ENCODE measurements at places on chromosomes 3 and 15.

GRCh38 chr3:17995769-17996168 is 253.3 kb upstream of the TBC1D5 start:
- DNase-seq = no peak

DNA sequence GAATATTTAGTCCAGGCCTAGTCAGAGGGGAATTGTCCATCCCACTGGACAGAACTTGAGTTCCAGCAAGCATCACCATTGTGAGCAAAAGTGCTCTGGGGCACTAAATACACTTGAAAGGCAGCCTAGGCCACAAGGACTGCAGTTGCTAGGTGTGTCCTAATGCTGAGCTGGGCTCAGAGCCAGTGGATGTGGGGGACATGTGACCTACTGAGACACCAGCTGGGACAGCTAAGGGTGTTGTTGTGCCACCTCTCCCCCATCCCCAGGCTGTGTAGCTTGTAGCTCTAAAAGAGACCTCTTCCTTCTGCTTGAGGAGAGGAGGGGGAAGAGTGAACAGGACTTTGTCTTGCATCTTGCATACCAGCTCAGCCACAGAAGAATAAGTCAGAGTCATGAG is 120.9 kb downstream of the DTWD1 start:
- DNase-seq = no peak

DNA sequence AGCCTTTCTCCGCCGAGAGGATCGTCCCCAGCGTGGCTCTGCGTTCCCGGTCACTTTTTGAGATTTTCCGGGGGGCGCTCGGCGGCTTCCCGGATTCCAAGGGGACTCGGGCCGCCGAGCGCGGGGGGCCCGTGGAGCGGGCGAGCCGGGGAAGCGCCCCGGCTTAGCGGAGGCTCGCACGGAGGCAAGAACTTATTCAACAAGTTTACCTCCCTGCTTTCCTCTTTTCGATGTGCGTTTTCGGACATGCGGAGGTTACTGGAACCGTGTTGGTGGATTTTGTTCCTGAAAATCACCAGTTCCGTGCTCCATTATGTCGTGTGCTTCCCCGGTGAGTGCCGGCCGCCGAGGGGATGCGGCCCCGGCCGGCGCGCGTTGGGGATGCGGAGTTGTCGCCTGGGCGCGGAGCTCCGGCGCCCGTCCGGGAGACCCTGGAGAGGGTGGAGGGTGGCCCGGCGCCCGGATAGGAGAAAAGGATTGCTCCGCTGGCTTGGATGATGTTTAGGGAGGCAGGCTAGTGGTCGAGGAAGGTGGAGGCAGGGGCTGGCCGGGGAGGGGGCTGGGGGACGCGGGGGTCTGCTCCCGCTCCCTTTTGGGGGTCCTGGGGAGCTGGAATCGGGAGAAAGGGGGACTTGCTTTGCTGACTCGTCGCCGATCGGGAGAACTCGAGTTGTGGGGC is 810 bp downstream of the PTPRG start:
- no peak for DNase-seq

- peak; percentile 37 for DNase-seq
These were observed 2.8 kb downstream of the ABHD2 start for GRCh38 chr15:89090791-89091626.

GRCh38 chr3:62284442-62284841 is 88.9 kb downstream of the FEZF2 start:
- DNase-seq = no peak

DNA sequence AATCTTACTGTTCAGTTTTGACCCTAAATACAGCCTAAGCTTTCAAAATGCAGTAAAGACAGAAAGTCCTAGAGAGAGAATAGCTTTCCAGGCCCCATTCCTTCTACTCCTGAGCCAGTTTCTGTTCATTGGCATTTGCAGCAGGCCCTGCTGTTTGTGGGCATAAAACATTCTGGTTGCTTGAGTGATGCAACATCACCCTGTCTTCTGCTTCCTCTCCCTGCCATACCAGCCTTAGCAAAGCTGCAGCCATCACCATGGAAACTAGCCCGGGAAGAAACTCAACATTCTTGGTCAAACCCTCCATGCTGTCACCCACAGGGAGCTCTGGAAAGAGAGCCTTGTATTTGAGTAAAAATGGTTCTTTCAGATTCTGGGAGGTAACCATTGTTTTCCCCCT is 325.7 kb downstream of the MAGI1 start:
- DNase-seq = no peak

DNA sequence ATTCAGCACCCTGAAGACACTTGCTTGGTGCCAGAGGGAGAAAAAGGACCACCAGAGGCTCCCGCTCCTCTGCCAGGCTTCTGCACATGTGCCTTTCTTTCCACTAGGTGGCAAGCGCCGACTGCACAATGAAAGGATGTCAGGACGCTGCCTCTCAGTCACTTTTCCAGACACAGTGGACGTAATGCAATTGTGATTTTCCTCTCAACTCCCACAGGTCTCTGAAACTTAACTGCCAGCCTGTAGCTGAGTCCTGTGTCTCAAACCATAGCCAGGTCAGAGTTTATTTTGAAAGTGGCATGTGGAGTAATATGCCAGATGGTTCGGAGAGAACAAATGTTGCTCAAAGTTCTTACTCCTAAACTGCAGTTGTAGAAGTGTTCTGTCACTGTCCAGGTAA is 162.9 kb downstream of the ITPR1 start:
- DNase-seq = no peak

GRCh38 chr3:46574243-46574646 is 8.1 kb upstream of the LRRC2 start:
- DNase-seq = no peak

GRCh38 chr15:65333148-65333820 is 28.8 kb downstream of the RNU5B-1 start:
- DNase-seq = no peak

- DNase-seq = no peak
These were observed 61.1 kb upstream of the IQSEC1 start for GRCh38 chr3:13134166-13134878.

DNA sequence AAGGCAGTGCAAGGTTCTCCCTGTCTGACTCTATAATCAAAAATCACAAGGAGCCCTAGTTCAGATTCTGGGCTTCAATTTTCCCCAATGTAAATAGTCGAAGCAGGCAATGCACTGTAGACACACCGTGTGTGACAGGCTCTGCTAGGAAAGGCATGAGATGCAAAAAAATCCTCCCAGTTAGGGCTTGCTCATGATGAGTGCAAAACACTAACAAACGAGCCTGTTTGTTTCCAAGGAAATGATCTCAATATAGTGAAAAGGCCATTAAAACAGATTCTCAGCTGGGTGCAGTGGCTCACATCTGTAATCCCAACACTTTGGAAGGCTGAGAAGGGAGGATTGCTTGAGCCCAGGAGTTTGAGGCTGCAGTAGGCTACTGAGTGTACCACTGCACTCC is 55.7 kb downstream of the UMPS start:
- DNase-seq = no peak

- no peak for DNase-seq
These were observed 36.4 kb downstream of the TAMM41 start for GRCh38 chr3:11810276-11810675.

GRCh38 chr3:153348457-153349107 is 186.6 kb downstream of the RAP2B start:
- DNase-seq = no peak

DNA sequence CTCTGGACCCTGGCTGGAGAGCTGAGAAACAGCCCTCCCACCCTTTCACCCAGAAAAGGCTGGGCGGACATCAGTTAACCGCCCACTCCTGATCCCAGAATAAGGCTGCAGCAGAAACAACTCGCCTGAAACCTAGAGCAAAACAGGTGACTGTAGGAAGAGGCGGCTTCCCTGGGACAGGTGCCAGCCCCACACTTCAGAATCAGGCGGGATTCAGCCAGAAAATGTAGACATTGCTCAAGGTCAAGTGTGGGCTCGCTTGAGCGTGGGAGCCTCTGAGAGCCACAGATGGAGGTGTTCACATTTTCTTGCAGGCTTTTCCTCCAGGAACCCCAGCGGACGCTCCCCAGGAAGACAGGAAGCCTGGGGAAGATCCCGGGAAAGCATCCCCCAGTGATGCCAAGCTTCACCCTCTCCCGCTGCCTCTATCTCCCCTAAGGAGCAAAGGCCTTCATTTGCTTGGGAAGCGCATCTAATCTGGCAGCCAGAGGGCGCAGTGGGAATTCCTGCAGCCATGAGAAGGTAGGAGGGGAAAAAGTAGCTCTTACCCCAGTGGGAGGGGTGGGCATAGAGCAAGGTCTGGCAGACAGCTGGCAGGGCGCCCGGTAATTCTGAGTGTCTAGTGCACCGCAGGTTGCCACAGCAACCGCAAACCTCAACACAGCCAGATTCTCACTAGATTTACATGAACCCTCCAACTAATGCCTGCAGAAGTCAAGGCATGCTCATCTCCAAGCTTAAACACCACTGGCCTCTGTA is 77.7 kb downstream of the OCA2 start:
- DNase-seq = no peak

GRCh38 chr15:88141269-88141889 is 115.2 kb downstream of the NTRK3 start:
- DNase-seq = no peak

GRCh38 chr15:29818141-29818540 is 4.1 kb downstream of the TJP1 start:
- no peak for DNase-seq

DNA sequence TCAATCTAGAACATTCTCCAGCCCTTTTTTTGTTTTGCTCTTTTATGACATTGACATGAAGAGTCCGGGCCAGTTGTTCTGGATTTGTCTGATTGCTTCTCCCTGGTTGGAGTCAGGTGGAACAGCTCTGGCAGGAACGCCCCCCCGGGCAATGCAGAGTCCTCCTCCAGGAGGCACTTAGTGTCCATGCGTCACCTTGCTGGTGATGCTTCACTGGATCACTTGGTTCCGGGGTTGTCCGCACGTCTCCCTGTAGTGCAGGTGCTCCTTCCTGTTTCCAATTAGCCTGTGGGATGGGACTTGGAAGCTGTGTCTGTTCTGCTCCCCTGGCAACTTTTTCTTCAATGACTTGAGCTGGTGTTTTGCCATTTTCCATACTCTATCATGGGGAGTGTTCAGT is 9.8 kb downstream of the CSK start:
- no peak for DNase-seq

DNA sequence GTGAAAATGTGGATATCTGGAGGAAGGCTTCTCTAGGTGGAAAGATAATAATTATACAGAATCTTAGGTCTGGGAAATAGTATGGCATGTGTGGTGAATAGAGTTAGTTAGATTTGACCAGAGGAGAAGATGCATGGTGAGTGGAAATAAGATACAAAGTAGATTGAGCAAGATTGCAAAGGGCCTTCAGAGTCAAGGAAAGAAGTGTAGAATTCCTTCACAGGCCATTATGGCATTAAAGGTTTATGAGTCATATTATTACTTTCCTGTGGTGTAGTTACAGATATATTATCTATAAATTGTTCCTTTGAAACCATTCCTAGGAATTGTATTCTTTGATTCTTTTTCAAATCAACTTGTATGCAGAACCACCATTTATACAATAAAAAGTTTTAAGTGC is 660.3 kb downstream of the SI start:
- DNase-seq = no peak

- DNase-seq = no peak
These were observed 111.4 kb downstream of the PGPEP1L start for GRCh38 chr15:98896002-98896721.

DNA sequence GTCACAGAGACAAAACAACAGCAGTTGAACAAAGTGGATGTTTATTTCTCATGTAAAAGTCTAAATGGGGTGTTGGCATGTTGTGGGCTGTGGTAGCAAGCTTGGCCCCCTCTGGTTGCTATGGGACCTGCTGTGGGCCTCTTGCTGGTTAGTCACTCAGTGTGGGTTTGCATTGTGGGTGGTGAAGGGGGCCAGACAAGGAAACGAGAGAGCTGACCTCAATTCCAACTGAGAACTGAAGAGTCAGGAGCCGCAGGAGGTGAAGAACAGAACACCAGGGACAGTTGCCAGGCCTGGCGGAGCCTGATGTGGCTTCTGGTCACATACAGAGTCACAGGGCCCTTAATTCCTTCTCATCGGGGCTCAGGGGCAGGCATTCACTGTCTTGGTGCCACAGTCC is 1.9 kb upstream of the ADPGK start:
- DNase-seq = peak; percentile 41

DNA sequence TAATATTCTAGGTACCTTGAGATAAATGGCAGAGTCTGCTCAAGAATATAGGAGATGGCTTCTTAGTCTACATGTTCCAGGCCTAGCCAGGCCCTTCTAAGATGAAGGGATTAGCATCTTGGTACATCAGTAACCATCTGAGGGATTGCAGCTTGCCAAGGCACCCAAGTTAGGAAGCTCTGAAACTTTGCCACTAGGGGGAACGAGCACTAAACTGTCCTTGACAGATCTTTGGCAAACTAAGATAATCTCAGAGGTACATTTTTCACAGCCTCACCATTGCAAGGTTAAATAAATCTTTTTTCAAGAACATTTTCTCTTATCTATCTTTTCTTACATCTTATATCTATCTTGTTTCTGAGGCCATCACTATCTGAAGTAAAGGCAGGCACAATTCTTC is 351.2 kb downstream of the RAP2B start:
- no peak for DNase-seq

- no peak for DNase-seq
These were observed 15.6 kb downstream of the FAH start for GRCh38 chr15:80168421-80168820.

- DNase-seq = no peak
These were observed at the start of gene PCSK6 for GRCh38 chr15:101489599-101490407. Gene PCSK6, minus strand, starts transcription at chr15:101489707. Its CDS starts 37 bp downstream, at chr15:101489670.

DNA sequence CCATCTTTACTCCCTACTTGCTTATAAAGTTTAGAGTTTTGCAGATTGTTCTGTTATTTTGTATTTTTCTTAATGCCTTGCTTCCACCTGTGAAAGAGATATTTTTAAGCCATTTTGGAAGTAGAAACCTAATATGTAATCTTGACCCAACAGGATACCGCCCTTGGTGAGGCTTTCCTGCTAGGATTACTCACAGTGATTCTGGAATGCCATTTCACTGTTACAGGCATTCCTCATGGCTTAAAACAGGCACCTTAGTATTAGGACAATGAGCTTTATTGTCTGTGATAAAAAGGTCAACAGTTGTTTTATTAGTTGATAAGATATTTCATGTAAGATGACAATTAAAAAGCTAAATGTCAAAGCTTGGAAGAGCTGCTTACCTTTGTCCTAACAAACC is 58.2 kb downstream of the PHLDB2 start:
- DNase-seq = no peak

DNA sequence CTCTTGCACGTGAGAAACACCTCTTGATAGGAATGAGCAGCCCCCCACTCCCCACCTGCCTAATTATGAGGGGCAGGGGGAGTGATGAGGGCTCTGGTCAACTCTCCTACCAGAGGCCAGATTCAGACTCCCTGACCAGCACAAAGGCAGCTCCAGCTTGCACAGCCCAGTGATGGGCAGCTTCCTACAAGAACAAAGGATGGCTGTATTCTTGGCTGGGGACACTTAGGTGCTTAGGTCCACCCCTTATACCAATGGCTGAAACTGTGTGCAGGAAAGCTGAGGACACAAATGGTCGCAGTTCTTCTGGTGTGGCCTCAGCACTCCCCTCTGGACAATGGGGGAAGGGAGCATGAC is 81.8 kb downstream of the IQSEC1 start:
- no peak for DNase-seq
